Activated T-helper 1 cell treated with anti-CD3 and anti-CD28 coated beads, Interleukin-2, amount 50 U/mL, for 16 hours (primary cell): ENCODE measurements at places on chromosomes 3 and 15.

DNA sequence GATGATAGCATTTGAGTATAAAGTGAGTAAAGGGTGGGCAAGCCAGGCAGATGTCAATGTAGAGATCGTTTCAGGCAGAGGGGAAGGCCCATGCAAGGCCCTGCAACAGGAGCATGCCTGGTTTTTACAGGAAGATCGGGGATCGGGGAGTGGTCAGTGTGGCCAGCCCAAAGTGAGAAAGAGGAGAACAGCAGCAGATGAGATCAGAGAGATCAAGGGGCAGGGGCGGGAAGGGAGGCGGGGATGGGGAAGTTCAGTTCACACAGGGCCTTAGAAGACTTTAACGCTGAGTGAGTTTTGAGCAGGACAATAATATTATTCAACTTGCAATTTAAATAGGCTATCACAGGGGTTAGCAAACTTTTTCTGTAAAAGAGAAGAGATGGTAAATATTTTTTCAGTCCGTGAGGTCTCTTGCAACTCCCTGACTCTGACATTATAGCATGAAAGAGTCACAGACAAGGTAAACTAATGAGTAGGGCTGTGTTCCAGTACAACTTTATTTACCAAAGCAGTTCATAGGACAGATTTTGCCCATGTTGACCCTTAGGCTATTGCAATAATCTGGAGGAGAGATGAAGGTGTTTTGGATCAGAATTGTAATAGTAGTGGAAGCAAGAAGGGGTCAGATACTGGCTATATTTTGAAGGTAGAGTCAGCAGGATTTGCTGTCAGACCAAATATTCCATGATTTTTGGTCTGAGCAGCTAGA is 12.4 kb upstream of the CD47 start:
- no peak for DNase-seq

- no peak for DNase-seq
Observed at GRCh38 chr3:142963516-142964448, at the start of gene PAQR9. Gene PAQR9 (minus strand): TSS chr3:142963674. CDS start chr3:142963336, 338 bp downstream.

DNA sequence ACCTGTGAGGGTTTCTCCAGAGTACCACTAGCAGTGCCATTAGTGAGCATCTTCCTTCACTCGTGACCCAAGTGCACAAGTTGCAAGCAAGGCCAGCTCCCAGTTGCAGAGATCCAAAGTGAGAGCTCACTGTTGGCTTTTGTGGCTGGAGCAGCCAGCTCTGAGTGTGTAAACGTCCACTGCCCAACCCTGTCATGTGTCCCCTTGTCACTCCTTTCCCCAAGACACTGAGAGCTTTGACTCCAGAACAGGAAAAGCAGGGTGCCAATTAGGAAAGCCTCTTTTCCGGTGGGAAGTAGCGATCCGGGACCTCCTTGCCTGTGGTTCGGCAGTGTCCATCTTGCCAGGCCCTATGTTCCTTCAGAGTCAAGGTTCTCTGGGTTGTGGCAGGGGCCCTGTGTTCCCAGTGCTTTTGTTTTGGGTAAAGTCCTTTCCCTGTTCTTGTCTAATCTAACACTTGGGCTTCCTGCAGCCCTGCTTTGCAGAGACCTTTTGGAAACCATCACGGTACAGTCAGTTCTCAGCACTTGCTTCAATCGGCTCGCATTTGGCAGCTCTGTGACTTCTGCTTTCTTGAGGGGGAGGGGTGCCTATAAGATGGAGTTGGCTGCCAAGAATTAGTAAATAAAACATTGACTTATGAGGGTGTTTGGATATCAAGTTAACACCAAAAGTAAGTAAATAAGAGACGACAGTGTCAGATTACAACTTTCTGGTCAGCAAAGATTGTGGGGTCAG is 90.5 kb downstream of the DNASE1L3 start:
- DNase-seq = no peak

GRCh38 chr3:34669490-34669889 is 871.1 kb downstream of the PDCD6IP start:
- no peak for DNase-seq

DNA sequence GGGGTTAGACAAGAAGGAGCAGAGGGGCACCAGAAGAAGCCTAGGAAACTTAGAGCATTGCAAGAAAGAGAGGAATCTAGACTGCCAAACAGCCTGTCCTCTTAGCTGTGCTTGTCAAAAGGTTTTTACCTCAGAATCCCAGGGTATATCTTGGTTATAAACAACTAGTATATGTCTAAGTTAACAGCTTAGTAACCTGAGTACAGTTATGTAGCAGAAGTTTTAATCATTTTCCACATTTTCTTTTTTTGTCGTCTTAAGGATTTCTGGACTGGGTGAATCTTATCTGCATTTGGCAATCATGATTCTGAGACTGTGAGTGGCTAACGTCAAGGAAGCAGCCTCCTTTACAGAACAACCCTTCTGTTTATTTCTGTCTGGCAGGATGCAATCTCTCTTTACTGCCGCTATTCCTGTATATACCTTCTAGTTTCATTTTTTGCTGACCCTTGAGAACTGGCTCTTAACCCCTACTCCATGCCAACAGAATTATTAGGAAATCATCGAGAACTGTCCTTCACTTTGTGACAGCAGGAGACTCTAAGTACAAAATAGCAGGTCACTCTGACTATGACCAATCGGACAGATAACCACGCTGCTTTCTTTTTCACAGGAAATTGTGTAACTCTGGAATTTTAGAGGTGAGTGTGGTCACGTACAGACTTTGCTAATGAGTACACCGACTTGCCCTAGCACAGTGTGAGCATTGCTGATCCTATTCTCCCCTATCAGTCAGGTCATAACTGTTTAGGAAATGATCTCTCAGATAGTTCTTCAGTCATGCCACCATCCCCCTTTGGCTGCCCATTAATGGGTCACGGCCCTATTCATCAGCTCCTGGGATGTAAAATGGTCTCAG is 3.3 kb upstream of the CP start:
- DNase-seq = no peak

DNA sequence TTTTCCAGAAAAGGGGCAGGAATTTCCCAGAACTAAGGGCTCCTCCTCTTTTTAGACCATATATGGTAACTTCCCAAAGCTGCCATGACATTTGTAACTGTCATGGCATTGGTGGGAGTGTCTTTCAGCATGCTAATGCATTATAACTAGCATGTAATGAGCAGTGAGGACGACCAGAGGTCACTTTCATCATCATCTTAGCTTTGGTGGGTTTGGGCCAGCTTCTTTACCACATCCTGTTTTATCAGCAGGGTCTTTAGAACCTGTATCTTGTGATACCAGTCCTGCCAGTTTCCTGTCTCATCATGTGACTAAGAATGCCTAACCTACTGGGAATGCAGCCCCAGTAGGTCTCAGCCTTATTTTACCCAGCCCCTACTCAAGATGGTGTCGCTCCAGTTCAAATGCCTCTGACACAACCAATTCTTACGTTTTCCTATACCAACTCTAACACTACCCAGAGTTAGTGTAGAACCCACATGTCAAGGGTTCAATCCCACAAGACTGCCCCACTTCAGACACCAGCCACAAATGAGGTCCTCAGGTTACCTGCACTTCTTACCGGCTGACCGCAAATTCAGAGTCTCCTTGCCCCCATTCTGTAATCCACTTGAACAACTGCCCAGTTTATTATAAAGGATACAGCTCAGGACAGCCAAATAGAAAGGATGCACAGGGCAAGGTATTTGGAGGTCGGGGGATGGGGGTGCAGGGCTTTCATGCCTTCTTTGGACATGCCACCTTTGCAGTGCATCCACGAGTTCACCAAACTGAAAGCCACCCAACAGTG is 17.7 kb downstream of the FOXB1 start:
- no peak for DNase-seq

DNA sequence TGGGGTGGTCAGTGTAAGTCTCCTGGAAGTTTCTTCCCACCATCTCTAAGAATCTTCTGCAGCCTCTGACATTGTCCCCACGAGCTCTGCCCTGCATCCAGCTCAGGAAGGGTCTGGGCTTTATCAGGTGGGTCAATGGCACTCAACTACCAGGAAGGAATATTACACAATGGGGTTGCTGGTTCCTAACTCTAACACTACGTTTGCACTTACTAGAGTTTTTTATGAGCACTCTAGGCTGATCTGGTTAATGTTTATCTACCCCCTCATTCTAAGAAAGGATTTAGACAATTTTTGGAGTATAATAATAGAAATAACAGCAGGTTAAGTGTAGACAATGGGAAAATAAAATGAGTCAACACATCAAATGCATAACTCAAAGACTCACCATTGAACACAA is 411.1 kb upstream of the RGMA start:
- no peak for DNase-seq

DNA sequence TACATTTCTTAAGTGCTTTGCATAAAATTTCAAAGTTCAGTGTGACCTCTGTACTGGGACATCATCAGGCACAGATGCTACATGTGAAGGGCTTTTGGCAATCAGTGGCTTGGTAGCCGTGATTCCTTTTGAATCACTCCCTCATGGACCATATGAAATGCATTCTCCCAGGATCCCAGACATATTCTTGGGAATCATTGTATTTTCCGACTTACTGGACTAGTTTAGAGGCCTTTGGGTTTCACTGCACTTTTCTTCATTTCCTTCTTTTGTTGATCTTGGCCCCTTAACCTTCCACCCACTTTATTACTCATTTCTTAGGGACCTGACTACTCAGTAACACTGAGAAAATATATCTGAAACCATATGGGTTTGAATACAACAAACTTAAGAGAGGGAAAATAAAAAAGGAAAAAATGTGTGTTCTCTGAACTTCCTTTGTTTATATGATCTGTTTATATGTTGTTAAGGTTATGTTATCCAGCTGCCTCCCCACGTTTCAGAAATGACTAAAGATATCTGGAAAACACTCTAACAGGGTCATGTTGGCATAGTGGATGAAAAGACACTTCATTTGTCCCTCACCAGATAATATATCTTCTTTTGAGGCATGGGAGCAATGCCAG is 35.1 kb downstream of the HMG20A start:
- DNase-seq = no peak

- DNase-seq = no peak
Observed at GRCh38 chr3:57109437-57110199, 49.2 kb downstream of the SPATA12 start.

GRCh38 chr3:69838217-69838616 is 99.0 kb downstream of the MITF start:
- DNase-seq = no peak

GRCh38 chr3:189598530-189599225 is 32.5 kb upstream of the TP63 start:
- DNase-seq = no peak

DNA sequence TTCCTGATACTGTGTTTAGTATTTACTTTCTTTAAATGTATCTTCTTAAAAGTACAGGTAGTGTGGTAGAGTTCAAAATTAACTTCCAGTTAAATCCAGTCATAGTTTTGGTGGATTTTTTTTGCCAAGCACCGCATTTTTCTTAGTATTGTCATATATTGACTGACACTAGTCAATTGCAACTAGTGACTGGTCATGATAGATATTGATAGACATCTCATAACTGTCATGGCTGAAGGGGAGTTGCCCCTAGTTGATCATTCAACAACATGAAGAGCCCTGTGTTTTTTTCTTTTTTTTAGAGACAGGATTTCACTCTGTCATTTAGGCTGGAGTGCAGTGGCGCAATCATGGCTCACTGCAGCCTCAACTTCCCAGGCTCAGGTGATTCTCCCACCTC is 22.1 kb downstream of the RAB8B start:
- DNase-seq = no peak

DNA sequence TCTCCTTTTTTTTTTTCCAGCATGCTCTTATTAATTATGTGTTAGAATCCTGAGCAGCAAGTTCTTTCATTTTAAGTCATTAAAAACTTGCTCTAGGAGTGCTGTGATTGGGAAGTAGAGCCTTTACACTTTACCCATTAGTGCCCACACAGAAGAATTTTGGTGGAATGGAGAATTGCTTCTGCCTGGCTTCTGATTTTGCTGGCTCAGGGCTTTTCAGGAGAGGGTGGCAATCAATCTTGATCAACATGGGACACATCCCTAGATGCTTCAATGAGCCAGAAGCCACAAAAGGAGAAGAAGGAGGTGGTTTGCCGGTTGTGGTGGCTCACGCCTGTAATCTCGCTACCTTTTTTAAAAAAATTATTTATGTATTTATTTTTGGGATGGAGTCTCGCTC is 39.4 kb downstream of the RPL22L1 start:
- no peak for DNase-seq
